Endothelial cell (in vitro differentiated cells): ENCODE measurements at places on chromosomes 5 and 9.

DNA sequence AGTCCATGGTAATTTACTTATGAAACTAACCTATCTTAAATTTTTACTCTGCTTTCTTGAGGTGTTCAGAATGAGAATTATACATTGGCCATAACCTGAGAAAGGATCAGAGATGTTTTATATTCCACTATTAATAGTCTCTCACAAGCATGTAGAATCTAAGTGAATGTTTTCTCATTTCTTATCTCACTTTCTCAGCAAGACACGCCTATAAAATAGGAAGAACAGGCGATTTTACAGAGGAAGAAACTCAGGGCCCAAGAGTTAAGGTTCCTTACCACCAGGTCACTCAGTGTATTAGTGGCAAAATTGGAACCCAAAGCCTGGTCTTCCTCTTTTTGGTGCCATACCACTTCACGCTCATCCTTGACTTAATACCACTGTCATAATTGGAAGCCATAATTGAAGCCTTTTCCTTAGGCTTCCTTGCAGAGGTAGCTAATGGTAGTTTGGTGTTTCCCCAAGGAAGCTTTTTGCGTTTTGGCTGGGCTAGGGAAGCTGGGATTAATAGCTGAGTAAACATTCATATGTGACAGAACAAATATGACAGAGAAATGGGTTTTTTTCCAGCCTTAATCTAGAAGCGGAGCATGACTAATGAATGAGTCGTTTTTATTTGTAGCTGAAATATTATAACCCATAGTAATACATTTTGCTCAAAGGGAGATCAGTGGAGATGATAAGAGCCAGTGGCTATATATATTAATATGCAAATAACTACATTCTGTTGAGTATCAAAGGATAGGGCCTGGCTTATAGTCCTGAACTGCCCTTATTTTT, 16.9 kb downstream of the HMGXB3 start:
- peaks cover 43% of the 10 kb centered on the region for H3K36me3 ChIP-seq
- no peak for DNase-seq
- peaks cover 14% of the 10 kb centered on the region for H3K4me1 ChIP-seq

GRCh38 chr9:94980947-94981722, 254.6 kb downstream of the AOPEP start:
- no peak overlapping the region for H3K27ac ChIP-seq
- no peaks in the 10 kb centered on the region for H3K4me1 ChIP-seq
- H3K4me3 ChIP-seq: no peak overlapping the region
- peaks cover 5% of the 10 kb centered on the region for H3K27me3 ChIP-seq

- H3K4me1 ChIP-seq: peaks cover 34% of the 10 kb centered on the region
- peaks cover 12% of the 10 kb centered on the region for H3K27me3 ChIP-seq
- DNase-seq: no peak
- H3K4me3 ChIP-seq: peak overlapping the region; percentile 63
- peaks cover 21% of the 10 kb centered on the region for H3K36me3 ChIP-seq
Measured at GRCh38 chr9:129929496-129930125, 94.4 kb downstream of the USP20 start.

GRCh38 chr5:112975721-112976431, 722 bp upstream of the DCP2 start:
- H3K4me3 ChIP-seq: peak overlapping the region; percentile 100
- peaks cover 9% of the 10 kb centered on the region for H3K27me3 ChIP-seq
- H3K36me3 ChIP-seq: no peaks in the 10 kb centered on the region

DNA sequence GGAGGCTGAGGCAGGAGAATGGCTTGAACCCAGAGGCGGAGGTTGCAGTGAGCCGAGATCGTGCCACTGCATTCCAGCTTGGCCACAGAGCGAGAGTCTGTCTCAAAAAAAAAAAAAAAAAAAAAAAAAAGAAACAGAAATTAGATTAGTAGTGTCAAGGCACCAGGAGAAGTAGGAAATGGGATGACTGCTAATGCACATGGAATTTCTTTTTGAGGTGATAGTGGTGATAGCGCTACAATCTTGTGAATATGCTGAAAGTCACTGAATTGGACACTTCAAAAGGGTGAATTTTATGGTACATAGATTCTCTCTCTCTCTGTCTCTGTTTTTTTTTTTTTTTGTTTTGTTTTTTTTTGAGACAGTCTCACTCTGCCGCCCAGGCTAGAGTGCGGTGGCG, 42.1 kb upstream of the SUB1 start:
- H3K36me3 ChIP-seq: no peaks in the 10 kb centered on the region
- DNase-seq: no peak

GRCh38 chr5:177443144-177443983, 3.2 kb upstream of the PRR7 start:
- no peak overlapping the region for H3K4me3 ChIP-seq
- DNase-seq: no peak
- no peak overlapping the region for H3K27ac ChIP-seq
- peaks cover 32% of the 10 kb centered on the region for H3K27me3 ChIP-seq
- peaks cover 12% of the 10 kb centered on the region for H3K4me1 ChIP-seq

DNA sequence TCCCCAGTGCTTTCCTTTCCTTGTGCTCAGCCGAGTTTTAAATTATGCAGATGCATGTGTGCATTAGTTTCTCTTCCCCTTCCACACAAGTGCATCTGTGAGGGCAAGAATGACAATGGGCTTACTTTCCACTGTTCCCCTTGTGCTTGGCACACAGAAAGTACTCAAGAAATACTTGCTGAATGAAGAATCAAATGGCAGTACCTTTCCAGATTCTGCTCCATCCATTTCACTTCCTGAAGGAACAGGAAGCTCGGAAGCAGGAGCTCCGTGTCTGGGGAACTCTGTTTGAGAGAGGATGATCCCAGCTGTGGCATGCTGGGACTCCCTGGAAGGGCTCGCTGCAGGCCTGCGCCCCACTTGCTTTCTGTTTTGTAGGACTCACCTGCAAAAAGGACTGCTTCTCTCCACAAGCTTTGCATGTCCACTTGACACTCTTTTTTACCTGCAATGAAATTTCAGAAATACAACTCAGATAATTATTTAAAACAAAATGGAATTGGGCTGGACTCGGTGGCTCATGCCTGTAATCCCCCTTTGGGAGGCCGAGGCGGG, 5.5 kb downstream of the MRNIP start:
- no peak for DNase-seq
- H3K27me3 ChIP-seq: peaks cover 3% of the 10 kb centered on the region
- peak overlapping the region; percentile 0 for H3K4me3 ChIP-seq
- no peak overlapping the region for H3K27ac ChIP-seq
- peaks cover 10% of the 10 kb centered on the region for H3K4me1 ChIP-seq

- H3K36me3 ChIP-seq: no peaks in the 10 kb centered on the region
Measured at GRCh38 chr9:78805771-78806170, 508.8 kb downstream of the PSAT1 start.
